ENCODE measurements at places on chromosomes 16 and 17. TPM values are rescaled to one million over a fixed set of nuclear protein-coding genes. Genes with fewer than 3 reads are reported as not detected.

GRCh38 chr17:80307994-80308691, 47.5 kb downstream of the RNF213 start:
- DNase-seq = no peak

The FAM83G gene
- total RNA-seq = 15.1 TPM

- peak; percentile 81 for DNase-seq
Measured at GRCh38 chr16:78045865-78046581, 23.7 kb downstream of the CLEC3A start.

DNA sequence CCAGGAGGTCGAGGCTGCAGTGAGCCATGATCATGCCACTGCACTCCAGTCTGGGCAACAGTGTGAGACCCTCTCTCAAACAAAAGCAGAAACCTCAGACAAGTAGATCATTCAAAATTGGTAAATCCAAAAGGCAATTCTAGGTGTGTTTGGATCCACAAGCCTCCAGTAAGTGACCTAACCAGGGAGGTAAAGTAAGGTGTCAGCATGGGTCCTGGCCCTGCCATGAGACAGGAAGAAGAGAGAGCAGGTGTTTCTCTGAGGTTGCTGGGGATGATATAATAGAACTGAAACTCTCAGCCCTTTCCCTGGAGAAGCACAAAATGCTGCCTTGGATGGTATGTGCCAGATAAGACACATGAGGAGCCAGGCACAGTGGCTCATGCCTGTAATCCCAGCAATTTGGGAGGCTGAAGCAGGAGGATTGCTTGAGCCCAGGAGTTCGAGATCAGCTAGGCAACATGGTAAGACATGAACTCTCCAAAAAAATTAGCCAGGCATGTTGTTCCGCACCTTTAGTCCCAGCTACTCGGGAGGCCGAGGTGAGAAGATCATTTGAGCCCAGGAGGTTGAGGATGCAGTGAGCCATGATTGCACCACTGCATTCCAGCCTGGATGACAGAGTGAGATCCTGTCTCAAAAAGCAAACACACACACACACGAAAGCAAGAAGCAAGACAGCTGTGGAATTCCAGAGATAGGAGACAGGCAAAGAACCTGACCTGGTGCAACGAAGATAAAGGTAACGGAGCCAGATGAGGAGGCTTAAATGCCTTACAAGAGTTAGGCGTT, 6.5 kb downstream of the TM4SF5 start:
- no peak for DNase-seq

GRCh38 chr17:31321481-31321880, at the start of gene EVI2A:
Gene EVI2A, minus strand, starts transcription at chr17:31321622. Its CDS starts 2,609 bp downstream, at chr17:31319013.
- peak; percentile 60 for DNase-seq

- no peak for DNase-seq
Measured at GRCh38 chr17:40953881-40954280, 12.9 kb downstream of the KRT39 start.

The TMEM106A gene
- total RNA-seq = 2.4 TPM

The ZP2 gene
- total RNA-seq = 0.23 TPM

GRCh38 chr17:82909322-82909904, 69.6 kb upstream of the ZNF750 start:
- DNase-seq = no peak

The OR1A1 gene
- total RNA-seq = not detected

The ABAT gene
- 1.4 TPM for total RNA-seq

GRCh38 chr17:75525806-75526554, 483 bp downstream of the LLGL2 start:
- DNase-seq = no peak

DNA sequence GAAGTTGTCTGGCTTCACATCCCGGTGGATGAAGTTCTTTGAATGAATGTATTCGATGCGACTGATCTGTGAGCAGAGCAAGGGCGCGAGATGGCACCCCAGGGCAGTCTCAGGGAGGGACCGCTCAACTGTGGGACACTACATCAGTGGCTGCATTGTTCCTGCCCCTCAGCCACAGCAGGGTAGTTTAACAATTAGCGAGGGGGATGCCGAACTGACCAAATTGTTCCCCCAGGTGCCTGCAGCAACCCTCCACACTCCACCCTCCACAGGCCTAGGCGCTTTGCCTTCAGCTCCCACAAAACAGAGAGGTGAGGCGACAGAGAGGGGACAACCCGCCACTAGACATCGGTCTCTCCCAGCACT, 20.3 kb downstream of the CSNK1D start:
- no peak for DNase-seq
